ENCODE measurements at places on chromosomes 3 and 15.
A peak's percentile ranks its signal among the peaks of the same experiment; 100 is the strongest.

- no peak for DNase-seq
These were observed 854.1 kb downstream of the NAALADL2 start for GRCh38 chr3:175713268-175713667.

- no peak for DNase-seq
These were observed 362.8 kb downstream of the CHST2 start for GRCh38 chr3:143482106-143483088.

DNA sequence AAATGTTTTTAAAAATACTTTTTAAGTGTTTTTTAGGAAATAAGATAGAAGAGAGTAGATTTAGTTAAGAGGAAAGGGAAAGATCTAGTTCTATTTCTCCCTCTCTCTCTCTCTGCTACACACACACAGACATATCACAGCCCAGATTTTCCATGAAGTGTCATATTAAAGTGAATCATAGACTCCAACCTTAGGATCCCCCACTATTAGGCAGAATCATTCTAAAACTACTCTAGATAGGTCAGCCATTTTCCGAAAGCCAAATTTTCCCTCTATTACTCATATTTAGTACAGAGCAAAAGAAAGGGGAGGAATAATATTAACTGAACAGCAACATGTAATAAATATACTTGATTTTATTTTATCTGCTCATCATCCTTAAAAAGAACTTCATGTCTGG is 45.1 kb upstream of the RSL24D1 start:
- DNase-seq, result no peak

DNA sequence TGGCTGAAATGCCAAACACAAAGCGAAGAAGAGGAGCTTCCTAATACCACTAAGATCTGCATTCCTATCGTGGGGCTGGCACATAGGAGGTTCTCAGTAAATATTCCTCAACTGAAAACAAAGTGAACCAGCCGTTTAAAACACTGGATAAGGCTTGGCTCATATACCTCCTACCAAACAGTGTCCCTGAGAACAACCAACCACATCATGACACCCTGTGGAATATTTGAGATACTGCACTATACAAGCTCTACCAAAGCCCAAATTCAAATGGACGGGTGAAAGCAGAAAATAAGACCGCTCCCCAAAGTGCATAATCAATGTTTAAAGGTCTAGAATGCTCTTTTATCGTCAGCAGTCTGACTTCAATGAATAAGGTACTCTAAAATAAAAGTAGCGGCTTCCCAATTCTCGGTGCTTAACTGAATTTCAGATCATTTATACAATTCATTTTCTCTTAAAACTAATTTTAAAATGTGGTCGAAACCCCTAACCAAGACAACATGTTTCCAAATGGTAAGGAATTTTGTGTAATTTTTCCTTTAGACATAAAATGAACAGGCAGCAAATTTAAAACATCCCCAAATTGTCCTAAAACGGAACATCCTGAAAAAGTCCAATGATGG is 425.8 kb downstream of the ERC2 start:
- no peak for DNase-seq

DNA sequence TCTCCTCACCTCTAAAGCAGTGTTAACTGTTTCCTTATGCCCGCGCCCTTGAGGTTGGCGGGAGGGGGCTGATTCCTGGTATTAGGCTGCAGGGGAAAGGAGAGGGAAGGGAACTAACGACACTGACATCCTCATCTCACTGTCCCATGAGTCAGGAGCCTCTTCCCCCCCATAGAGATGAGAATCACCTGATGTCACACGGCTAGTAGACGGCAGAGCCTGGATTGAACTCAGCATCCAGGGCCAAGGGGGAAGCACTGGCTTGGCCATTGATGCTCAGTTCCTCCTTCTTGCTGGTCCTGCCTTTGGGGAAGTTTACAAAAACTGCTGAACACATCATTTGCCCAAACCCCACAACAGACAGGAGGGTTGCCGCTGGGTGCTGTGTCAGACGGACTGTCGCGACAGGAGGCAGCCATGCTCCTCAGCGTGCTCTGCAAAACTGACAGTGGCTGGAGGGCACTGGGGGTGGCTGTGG is 38.5 kb downstream of the IDH2 start:
- DNase-seq, result no peak

DNA sequence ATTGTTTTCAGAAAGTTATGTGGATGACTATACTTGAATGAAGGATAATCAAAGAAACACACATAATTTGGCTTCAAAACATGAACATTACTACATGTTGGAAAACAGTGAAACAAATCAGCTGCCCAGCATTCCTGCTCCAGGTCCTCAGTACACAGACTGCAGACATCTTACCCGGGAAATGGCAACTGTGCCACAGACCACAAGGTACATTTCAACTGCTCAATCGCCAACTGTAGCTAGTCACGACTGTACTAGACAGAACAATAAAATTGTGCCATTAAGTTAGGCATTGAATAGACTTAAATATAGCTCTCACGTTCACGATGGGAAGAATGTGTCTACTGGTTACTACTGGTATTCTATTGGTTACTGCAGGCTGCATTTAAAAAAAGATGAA is 5.0 kb downstream of the NAA50 start:
- no peak for DNase-seq

- DNase-seq, result no peak
These were observed 119.5 kb upstream of the LRIG1 start for GRCh38 chr3:66620296-66620695.

- no peak for DNase-seq
These were observed 114.4 kb downstream of the TPRA1 start for GRCh38 chr3:127475975-127476705.

GRCh38 chr3:139121513-139122220 is 77.0 kb upstream of the PRR23C start:
- DNase-seq, result no peak

DNA sequence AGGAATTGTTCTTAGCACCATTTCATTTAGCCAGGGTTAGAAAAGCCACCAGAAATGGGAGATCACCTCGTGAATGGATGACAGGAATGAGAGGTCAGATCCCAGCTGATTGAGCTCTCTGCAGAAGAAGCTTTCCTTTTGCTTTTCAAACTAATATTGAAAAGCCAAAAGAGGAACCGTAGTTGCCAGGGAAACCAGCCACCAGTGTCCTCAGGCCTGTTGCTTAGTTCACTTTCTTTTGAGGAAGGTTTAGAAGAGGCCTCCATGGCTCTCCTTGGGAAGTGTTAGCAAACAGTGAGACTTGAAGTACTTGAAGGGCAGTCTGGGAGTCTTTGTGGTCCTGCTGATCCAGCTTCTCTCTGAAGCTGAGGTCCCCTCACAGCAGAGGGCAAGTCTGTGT is 7.4 kb upstream of the CCK start:
- DNase-seq, result no peak

GRCh38 chr15:90188914-90189748 is 12.0 kb upstream of the SEMA4B start:
- no peak for DNase-seq

- no peak for DNase-seq
These were observed 197.4 kb upstream of the RGMA start for GRCh38 chr15:93286446-93286845.

- no peak for DNase-seq
These were observed 39.3 kb downstream of the EDEM1 start for GRCh38 chr3:5226783-5227182.

DNA sequence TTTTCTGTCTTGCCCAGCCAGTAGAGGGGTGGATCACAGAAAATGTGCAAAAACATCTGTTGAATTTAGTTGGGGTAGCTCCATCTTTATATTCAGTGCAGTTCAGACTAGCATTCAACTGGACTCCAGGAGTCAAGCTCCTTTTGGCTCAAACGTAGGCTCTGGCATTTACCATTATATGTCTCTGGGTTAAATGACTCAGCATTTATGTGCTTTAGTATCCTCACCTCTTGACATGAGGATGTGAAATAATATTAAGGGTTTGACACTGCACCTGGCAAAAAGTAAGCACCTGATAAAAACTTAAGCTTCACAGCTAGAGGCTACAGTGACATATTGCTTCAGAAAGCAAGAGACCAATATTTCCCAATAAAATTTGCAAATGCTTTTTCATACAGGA is 14.8 kb downstream of the PRC1 start:
- DNase-seq, result no peak

- DNase-seq, result no peak
These were observed 186.7 kb upstream of the SLC2A2 start for GRCh38 chr3:171213178-171213577.

DNA sequence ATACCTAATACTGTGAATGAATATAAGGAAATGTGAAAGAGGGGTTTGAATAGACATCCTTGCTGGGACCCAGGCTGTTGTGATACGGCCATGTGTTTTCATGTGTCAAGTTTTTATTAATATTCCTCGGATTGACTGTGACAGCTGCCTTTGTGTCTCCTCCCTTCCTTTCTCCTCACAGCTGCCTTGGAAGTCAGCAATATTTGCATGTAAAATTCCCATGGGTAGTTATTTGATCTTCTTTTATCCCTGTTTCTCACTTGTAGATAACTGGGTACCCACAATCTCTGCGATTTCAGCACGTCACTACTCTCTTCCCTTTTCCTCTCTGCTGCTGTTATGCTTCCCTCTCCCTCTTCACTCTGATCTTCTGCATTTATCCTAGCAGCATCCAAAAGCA is 9.4 kb downstream of the GPR156 start:
- no peak for DNase-seq

- DNase-seq, result no peak
These were observed 464.3 kb downstream of the EPHA3 start for GRCh38 chr3:89571707-89572106.

GRCh38 chr3:46440531-46441294 is 24.0 kb downstream of the LTF start:
- peak; percentile 4 for DNase-seq

- DNase-seq, result no peak
These were observed 68.7 kb downstream of the SUMF1 start for GRCh38 chr3:4398120-4398940.

- DNase-seq, result no peak
These were observed 82.7 kb downstream of the IGF1R start for GRCh38 chr15:98730860-98731711.

DNA sequence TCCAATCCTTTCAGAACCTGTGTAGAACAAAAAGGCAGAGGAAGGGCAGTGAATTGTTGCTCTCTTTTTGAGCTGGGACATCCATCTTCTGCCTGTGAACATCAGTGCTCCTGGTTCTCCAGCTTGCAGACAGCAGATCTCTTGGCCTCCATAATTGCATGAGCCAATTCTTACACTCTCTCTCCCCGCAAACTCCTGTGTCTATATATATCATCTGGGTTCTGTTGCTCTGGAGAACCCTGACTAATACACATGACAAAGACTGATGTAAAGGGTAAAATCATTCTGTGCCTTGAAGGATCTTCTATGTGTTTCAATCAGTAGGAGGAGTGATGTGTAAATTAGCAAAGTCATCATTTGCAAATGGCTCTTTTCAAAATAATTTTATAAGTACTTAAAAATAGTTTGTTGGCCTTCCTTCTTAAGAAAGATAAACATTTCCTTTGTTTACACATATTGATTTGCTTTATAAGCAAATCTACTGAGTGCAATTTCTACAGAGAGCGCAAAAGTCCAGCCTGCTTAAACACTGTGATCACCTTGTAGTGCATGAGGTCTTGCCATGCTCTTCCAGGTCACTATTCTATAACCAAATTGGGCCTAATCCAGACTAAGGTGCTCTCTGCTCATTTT is 154.9 kb upstream of the ANKRD28 start:
- DNase-seq, result no peak

GRCh38 chr3:167973046-167973445 is 122.7 kb downstream of the GOLIM4 start:
- no peak for DNase-seq

DNA sequence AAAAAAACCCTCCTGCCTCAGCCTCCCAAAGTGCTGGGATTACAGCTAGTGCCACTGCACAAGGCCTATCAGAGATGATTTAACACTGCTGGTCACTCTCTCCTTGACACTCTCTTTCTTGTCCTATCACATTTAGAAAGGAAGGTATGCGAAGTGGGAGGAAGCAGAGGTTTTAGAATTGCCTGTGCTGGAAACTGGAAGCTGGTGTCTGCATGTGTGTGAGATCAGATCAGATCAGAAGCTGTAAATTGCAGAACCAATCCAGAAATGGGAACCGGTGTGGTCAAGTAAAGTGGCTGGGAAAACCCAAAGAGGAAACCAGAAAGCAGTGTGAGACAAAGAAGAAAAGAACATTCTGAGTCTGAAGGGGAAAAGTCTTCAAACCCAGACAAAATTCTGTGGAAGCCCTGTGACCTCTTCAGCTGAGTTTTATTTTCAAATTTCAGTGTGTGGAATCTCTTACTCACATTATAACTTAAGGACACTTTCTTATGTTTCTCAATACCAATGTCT is 2.8 kb downstream of the EFHB start:
- DNase-seq, result no peak

DNA sequence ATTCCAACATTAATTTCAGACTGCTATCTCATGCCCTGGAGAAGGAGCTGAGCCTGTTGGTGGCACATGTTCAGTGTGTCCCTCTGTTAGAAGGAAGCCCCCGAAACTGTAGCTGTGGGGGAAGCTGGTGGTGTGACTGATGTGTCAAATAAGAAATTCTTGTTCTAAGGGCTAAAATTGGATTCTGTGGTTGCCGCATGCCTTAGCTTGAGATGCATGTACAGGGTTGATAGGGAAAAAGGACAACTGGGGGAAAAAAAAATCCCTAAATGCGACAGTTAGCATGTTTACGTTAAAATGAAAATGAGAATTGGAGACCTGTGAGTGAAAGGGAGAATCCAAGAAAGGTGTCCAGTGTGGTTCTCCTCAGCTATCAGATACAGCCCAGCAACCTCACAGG is 58.6 kb downstream of the MED12L start:
- DNase-seq, result no peak

- DNase-seq, result no peak
These were observed 7.6 kb upstream of the KLF15 start for GRCh38 chr3:126364731-126365301.

GRCh38 chr3:57335283-57335938 is 42.9 kb upstream of the ASB14 start:
- no peak for DNase-seq

- no peak for DNase-seq
These were observed 162.1 kb downstream of the WDR76 start for GRCh38 chr15:43988900-43989299.

- DNase-seq, result no peak
These were observed 24.7 kb downstream of the GOLGA6L2 start for GRCh38 chr15:23422099-23422945.

DNA sequence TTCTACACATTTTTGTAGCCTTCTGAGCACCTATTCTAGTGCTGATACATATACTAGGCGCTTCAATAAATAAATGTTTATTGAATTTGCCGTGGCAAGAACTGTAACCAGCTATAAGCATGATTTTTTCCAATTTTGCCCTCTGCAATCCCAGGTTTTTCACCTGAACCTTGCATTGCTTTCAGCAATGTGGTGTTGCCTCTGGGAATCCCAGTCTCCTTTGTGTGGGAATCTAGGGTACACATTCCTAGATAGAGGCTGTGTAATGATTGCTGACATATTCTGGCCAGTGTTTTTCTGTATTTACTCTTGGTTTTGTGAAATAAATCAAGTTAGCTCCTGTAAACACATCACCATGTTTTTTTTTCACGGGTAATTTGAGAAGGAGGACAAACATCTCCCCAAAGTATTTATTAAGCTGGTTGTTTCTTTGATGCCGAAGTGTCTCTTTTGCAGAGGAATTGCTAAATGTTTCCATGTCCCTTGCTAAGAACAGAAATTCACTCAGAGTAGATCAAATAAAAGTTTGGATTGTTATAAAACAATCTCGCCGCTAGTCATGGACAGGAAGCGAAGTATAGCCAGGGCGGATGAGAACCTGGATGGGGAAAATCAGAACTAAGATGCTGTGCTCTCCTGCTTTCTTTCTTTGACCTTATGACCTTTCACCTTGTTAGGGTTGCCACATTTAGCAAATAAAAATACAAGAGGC is 1.2 kb downstream of the CFAP91 start:
- DNase-seq, result no peak

- no peak for DNase-seq
These were observed 67.2 kb upstream of the TP63 start for GRCh38 chr3:189563853-189564563.

- no peak for DNase-seq
These were observed 221.4 kb downstream of the NR1D2 start for GRCh38 chr3:24166515-24166914.
